Naive thymus-derived CD4-positive, alpha-beta T cell (primary cell): ENCODE measurements at places on chromosomes 12 and 14.

DNA sequence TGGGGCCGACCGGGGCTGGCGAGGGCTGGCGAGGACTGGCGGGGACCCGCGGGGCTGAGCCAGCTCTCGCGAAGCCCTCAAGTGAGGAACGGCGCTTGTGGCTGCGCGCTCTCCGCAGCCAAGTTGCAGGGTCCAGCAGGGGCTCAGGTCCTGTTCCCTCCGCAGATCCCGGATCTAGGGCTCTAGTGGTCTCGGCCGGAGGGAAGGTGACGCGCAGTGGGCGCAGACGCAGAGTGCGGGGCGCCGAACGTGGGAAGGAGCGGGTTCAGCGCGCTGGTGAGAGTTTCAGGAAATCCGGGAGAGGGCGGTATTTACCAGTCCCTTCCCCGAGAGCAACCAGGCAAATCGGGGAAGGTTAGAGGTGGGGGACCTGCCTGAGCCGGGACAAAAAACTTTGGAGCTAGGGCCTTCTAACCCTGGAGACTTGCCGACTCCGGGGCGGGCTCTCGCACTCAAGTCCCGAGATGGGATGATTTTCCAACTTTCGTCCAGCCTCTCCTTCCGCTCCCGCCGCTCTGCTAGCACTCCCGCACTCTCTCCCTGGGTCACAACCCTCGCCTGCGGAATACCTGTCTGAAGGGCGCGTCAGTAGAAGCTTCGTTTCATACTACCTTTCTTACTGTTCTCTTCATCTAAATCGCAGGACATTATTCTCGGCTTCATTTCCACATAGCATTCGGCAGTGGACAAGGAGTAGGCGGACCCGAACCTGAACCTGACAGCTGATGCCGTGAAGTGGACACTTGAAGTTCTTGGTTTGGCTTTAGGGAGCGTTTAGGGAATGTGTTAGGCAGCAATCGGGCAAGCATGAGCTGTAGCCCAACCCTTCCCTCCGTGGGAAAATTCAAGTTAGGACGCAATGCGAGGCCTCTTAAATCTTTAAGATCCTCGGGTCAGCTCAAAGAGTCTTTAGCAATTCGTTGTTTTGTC, 13.6 kb upstream of the PAX9 start:
- no peak for DNase-seq
- H3K27ac ChIP-seq = no peak overlapping the region
- H3K27me3 ChIP-seq = no peaks in the 10 kb centered on the region
- H3K4me3 ChIP-seq = no peak overlapping the region
- no peaks in the 10 kb centered on the region for H3K36me3 ChIP-seq

DNA sequence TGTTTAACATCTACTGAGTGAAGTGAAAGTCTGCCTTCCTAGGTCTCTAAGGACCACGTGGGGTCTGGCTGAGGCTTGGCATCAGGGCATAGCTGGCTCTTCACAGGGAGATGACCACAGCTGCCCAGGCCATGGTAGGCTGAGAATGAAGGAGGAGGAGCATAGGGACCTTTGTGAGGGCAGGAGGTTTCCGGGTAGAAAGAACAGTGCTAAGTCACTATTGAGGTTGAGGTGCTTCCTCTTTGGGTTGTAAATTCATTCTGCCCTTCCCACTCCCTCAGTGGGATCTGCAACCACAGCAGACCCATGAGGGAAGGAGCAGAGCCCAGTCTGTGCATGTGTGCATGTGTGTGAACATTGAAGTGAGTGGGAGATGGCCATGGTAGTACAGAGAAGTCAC, 909.6 kb downstream of the VRK1 start:
- peaks cover 88% of the 10 kb centered on the region for H3K4me1 ChIP-seq
- peak overlapping the region; percentile 7 for H3K4me3 ChIP-seq
- no peak for DNase-seq
- no peaks in the 10 kb centered on the region for H3K27me3 ChIP-seq

GRCh38 chr14:91243074-91243471, 1.4 kb downstream of the GPR68 start:
- no peak for DNase-seq
- peak overlapping the region; percentile 89 for H3K27ac ChIP-seq
- peak overlapping the region; percentile 59 for H3K4me3 ChIP-seq
- no peaks in the 10 kb centered on the region for H3K27me3 ChIP-seq
- H3K4me1 ChIP-seq = peaks cover 61% of the 10 kb centered on the region

GRCh38 chr14:93049315-93049714, 66.4 kb downstream of the ITPK1 start:
- H3K4me1 ChIP-seq = no peaks in the 10 kb centered on the region
- no peak overlapping the region for H3K4me3 ChIP-seq
- no peaks in the 10 kb centered on the region for H3K27me3 ChIP-seq
- H3K27ac ChIP-seq = no peak overlapping the region

- no peak overlapping the region for H3K27ac ChIP-seq
- no peaks in the 10 kb centered on the region for H3K27me3 ChIP-seq
- H3K4me3 ChIP-seq = no peak overlapping the region
- H3K4me1 ChIP-seq = no peaks in the 10 kb centered on the region
- no peaks in the 10 kb centered on the region for H3K36me3 ChIP-seq
- DNase-seq = no peak
Measured at GRCh38 chr14:60964904-60965303, 16.0 kb downstream of the TRMT5 start.

GRCh38 chr12:47155457-47156166, 75.9 kb upstream of the AMIGO2 start:
- H3K4me1 ChIP-seq = peaks cover 13% of the 10 kb centered on the region
- peak; percentile 14 for DNase-seq
- no peak overlapping the region for H3K4me3 ChIP-seq
- H3K36me3 ChIP-seq = no peaks in the 10 kb centered on the region
- H3K27ac ChIP-seq = peak overlapping the region; percentile 45
- H3K27me3 ChIP-seq = no peaks in the 10 kb centered on the region

- H3K4me1 ChIP-seq = peaks cover 43% of the 10 kb centered on the region
- DNase-seq = peak; percentile 78
- peaks cover 49% of the 10 kb centered on the region for H3K36me3 ChIP-seq
- no peaks in the 10 kb centered on the region for H3K27me3 ChIP-seq
Measured at GRCh38 chr14:102085948-102086708, 716 bp downstream of the HSP90AA1 start.

- no peaks in the 10 kb centered on the region for H3K4me1 ChIP-seq
- no peak for DNase-seq
- H3K36me3 ChIP-seq = no peaks in the 10 kb centered on the region
- H3K27ac ChIP-seq = no peak overlapping the region
- no peaks in the 10 kb centered on the region for H3K27me3 ChIP-seq
- H3K4me3 ChIP-seq = no peak overlapping the region
Measured at GRCh38 chr12:75271576-75271975, 58.5 kb downstream of the CAPS2 start.

GRCh38 chr12:79973801-79974200, 38.9 kb upstream of the PPP1R12A start:
- H3K4me3 ChIP-seq = no peak overlapping the region
- no peaks in the 10 kb centered on the region for H3K4me1 ChIP-seq

- H3K36me3 ChIP-seq = no peaks in the 10 kb centered on the region
- no peaks in the 10 kb centered on the region for H3K4me1 ChIP-seq
- no peak for DNase-seq
- H3K27ac ChIP-seq = no peak overlapping the region
- no peaks in the 10 kb centered on the region for H3K27me3 ChIP-seq
Measured at GRCh38 chr12:2503762-2504161, 291.0 kb upstream of the FKBP4 start.

- H3K27ac ChIP-seq = no peak overlapping the region
- no peaks in the 10 kb centered on the region for H3K4me1 ChIP-seq
- no peak overlapping the region for H3K4me3 ChIP-seq
- no peak for DNase-seq
- H3K36me3 ChIP-seq = no peaks in the 10 kb centered on the region
Measured at GRCh38 chr12:72100854-72101253, 162.2 kb downstream of the TPH2 start.

- H3K36me3 ChIP-seq = no peaks in the 10 kb centered on the region
- H3K4me1 ChIP-seq = no peaks in the 10 kb centered on the region
- no peak overlapping the region for H3K27ac ChIP-seq
- no peak for DNase-seq
- no peaks in the 10 kb centered on the region for H3K27me3 ChIP-seq
Measured at GRCh38 chr12:120847392-120847791, 56.8 kb downstream of the SPPL3 start.

DNA sequence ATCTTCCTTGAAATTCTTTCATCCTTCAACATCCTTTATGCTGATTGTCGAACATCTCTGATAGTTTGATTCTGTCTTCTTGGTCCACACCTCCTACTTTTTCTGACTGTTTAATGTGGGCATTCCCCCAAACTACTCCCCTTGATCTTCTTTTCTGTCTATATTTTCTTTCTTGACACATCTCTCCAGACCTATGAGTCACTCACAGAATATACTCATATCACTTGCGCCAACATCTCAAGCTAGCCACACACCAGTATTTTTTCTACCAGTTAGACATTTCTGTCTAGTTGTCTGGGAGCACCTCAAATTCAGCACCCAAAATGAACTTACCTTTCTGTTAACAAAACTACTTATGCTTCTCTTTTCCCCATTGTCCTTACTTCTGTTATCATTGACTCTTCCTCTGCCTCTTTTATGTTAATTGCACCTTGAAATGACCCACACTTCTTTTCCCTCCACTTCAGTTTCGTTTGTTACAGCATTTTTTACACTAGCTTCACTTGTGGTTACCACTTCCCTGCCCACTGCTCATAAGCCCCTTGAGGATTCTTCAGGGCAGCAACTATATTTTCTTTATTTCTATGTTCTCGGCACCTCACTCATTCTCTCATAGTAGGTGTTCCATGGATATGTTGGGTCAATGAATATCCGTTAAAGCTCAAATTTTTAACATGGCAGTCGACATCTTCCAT, 33.5 kb downstream of the TSHR start:
- no peak for DNase-seq
- H3K36me3 ChIP-seq = no peaks in the 10 kb centered on the region
- no peaks in the 10 kb centered on the region for H3K27me3 ChIP-seq
- H3K4me1 ChIP-seq = no peaks in the 10 kb centered on the region

- H3K36me3 ChIP-seq = no peaks in the 10 kb centered on the region
- H3K27me3 ChIP-seq = no peaks in the 10 kb centered on the region
- no peak for DNase-seq
Measured at GRCh38 chr14:90728951-90729350, 87.3 kb downstream of the TTC7B start.

DNA sequence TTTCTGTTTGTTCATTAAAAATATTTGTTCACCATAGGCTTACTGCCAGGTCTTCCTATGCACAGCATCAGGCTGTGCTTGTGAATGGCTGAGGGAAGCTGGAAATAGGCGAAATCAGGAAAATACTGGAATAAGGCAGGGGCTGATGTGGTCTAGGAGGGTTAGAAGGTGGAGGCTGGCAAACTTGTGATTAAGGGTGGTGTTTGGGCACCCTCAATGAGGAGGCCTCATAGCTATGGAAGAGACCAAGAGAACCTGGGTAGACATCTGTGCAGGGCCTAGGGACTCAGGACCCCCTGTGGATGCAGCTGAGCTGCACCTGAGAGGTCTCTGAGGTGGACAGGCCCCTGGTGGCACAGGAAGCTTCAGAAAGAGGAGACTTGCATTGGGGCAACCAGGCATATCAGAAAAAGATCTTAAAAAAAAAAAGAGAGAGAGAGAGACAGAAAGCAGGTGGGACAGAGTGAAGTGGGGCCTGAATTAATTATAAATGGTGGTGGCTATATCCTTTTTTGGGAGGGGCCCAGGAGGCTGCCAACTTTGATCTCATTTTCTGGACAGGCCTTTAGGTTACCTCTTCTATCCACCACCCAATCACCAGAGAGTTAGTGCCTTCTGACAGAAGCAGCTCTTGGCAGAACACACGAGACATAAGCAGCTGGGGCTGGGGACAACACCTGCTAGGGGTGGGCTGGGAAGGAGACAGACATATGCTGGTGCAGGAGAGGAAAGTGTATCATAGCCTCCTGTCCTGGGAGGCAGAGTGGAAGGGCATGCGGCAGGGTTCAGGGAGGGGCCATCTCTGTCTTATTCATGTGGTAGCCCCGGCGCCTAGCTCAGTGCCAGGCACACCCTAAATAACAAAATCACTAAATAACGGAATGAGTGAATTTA, 46.7 kb upstream of the ATP23 start:
- no peaks in the 10 kb centered on the region for H3K27me3 ChIP-seq
- no peak overlapping the region for H3K4me3 ChIP-seq

- H3K36me3 ChIP-seq = no peaks in the 10 kb centered on the region
- peaks cover 32% of the 10 kb centered on the region for H3K27me3 ChIP-seq
- peaks cover 13% of the 10 kb centered on the region for H3K4me1 ChIP-seq
- H3K27ac ChIP-seq = no peak overlapping the region
- no peak for DNase-seq
Measured at GRCh38 chr12:48997719-48998496, 1.3 kb downstream of the DDN start.

DNA sequence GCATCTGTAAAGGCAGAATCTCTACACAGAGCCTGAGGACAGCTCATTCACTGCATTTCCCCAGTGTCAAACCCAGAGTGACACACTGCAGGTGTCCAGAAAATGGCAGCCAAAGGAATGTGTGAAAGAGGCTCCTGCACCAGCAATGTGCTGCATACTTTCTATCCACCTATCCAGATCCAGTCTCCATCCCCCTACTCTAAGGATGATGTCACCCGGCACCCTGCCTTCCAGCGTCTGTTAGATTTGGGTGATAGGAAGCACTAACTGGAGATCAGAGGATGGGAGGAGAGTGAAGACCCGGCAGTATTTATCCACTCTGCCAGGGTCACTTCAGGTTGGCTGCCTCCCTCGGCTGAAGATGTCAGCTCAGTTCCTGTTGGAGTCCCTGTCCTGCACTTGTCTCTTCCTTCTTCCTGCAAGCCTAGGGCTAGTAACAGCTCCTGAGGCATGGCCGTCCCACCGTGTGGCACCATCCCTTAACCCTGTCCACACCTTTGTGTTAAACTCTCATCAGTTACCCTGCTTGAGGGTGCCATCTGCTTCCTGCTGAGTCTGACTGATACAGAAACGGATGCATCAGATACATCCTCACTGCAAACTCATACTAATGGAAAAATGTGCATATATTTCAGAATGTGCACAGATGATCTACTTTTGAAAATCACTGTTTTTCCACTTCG, 13.0 kb upstream of the GPR68 start:
- DNase-seq = no peak
- no peaks in the 10 kb centered on the region for H3K36me3 ChIP-seq
- H3K27me3 ChIP-seq = no peaks in the 10 kb centered on the region
- no peak overlapping the region for H3K27ac ChIP-seq
- H3K4me3 ChIP-seq = no peak overlapping the region

GRCh38 chr14:98808494-98809407, 463.2 kb downstream of the BCL11B start:
- DNase-seq = no peak
- H3K27ac ChIP-seq = no peak overlapping the region
- H3K27me3 ChIP-seq = no peaks in the 10 kb centered on the region

GRCh38 chr12:15794196-15794595, 5.0 kb upstream of the EPS8 start:
- no peaks in the 10 kb centered on the region for H3K4me1 ChIP-seq
- H3K27ac ChIP-seq = no peak overlapping the region
- no peak overlapping the region for H3K4me3 ChIP-seq

GRCh38 chr14:30518867-30519560, 39.9 kb upstream of the G2E3 start:
- peaks cover 4% of the 10 kb centered on the region for H3K4me1 ChIP-seq
- no peak overlapping the region for H3K4me3 ChIP-seq
- no peaks in the 10 kb centered on the region for H3K27me3 ChIP-seq
- H3K27ac ChIP-seq = no peak overlapping the region
- no peak for DNase-seq
- H3K36me3 ChIP-seq = no peaks in the 10 kb centered on the region
